ENCODE measurements at places on chromosomes 7 and 10. TPM values are rescaled to one million over a fixed set of nuclear protein-coding genes. Genes with fewer than 3 reads are reported as not detected.

DNA sequence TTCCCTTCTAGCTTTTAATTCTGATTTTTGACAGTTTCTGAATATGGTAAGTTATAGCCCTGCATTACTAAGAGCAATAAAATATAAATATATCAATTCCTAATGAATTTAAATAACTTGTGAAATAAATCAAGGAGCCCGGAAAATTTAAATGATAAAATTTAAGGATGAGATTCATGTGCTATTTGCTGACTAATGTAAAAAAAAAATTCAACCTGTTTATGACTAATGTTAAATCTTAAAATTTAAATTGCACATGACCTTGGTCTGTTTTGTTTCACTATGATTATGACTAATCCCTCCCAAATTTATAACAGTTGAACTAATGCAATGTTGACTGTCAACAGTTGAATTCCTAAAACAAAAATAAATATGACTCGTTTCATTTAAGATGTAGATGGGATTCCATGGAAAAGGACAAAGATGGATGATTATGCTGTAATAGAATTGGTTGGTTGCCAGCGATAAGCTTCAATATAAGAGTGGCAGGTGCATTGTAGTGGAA lies 419.9 kb downstream of the NRG3 start:
- DNase-seq, result no peak

DNA sequence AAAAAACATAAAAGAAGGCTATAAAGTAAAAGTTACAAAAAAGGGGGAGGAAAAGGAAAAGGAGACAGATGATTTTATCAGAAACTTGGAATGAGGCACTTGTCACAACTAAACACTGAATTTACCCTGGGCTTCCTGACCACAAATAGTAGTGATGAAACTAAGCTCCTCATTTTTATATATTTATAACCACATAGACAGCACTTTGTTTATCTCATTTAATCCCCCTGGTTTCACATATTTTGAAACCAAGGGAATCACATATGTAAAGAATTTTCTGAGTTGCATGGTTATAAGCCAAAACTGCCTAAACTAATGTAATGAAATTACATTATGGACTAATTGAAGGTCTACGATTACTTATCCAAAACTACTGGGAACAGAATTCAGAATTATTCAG lies 39.6 kb upstream of the MET start:
- no peak for DNase-seq

GRCh38 chr7:121339082-121339481 lies 10.3 kb downstream of the WNT16 start:
- DNase-seq, result no peak

The KCNH2 gene
- 16.5 TPM for polyA plus RNA-seq

GRCh38 chr7:102279537-102280400 lies 6.9 kb upstream of the SH2B2 start:
- no peak for DNase-seq
